Activated CD8-positive, alpha-beta T cell treated with anti-CD3 and anti-CD28 coated beads, Interleukin-2, amount 10 ng/mL, durations not matched to agents 7 days and 5 days (primary cell): ENCODE measurements at places on chromosomes 13 and 19. TPM values are rescaled to one million over a fixed set of nuclear protein-coding genes. Genes with fewer than 3 reads are reported as not detected.
A peak's percentile ranks its signal among the peaks of the same experiment; 100 is the strongest.

DNA sequence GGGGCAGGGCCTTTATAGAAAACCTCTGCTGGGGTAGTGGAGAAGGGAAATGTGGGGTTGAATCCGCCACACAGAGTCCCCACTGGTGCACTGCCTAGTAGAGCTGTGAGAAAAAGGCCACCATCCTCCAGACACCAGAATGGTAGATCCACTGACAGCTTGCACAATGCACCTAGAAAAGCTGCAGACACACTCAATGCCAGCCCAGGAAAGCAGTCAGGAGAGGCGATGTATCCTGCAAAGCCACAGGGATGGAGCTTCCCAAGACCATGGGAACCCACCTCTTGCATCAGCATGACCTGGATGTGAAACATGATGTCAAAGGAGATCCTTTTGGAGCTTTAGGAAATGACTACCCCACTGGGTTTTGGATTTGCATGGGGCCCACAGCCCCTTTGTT, 958.0 kb upstream of the MIR17HG start:
- no peaks in the 10 kb centered on the region for H3K4me1 ChIP-seq
- H3K27me3 ChIP-seq, result no peaks in the 10 kb centered on the region

- H3K4me3 ChIP-seq, result no peak overlapping the region
- no peaks in the 10 kb centered on the region for H3K27me3 ChIP-seq
- H3K4me1 ChIP-seq, result no peaks in the 10 kb centered on the region
- H3K27ac ChIP-seq, result no peak overlapping the region
- no peaks in the 10 kb centered on the region for H3K36me3 ChIP-seq
Measured at GRCh38 chr13:80655778-80656511, 315.0 kb upstream of the SPRY2 start.

- H3K27me3 ChIP-seq, result no peaks in the 10 kb centered on the region
- H3K4me3 ChIP-seq, result no peak overlapping the region
- H3K36me3 ChIP-seq, result no peaks in the 10 kb centered on the region
- no peak for DNase-seq
- H3K27ac ChIP-seq, result no peak overlapping the region
Measured at GRCh38 chr13:93709506-93710244, 483.1 kb downstream of the GPC6 start.

- H3K36me3 ChIP-seq, result no peaks in the 10 kb centered on the region
- DNase-seq, result no peak
- no peak overlapping the region for H3K4me3 ChIP-seq
- no peaks in the 10 kb centered on the region for H3K4me1 ChIP-seq
Measured at GRCh38 chr13:101307181-101307701, 109.1 kb downstream of the NALCN start.

- H3K27ac ChIP-seq, result peak overlapping the region; percentile 39
- no peak for DNase-seq
- H3K36me3 ChIP-seq, result peaks cover 28% of the 10 kb centered on the region
- no peaks in the 10 kb centered on the region for H3K27me3 ChIP-seq
Measured at GRCh38 chr19:11338121-11338520, 1.3 kb downstream of the RAB3D start.

DNA sequence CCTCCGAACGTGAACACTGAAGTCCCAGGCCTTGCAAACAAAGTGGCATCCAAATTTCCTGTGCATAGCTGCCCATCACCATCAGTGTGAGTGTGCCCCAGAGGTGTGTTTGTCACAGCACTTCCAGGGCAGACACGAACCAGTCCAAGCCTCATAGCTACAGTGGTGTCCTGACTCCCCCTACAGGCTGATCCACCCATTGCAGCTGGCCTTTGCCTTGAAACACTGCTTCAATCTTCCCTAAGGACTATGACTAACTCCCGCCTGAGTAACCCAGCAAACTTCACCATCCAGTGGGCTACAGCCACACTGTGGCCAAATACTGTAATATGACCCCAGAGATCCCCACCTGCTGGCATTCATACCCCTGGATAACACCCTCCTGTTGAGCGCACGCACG, 3.9 kb downstream of the ZNF266 start:
- H3K27me3 ChIP-seq, result no peaks in the 10 kb centered on the region
- peaks cover 72% of the 10 kb centered on the region for H3K36me3 ChIP-seq
- H3K4me3 ChIP-seq, result no peak overlapping the region
- no peak overlapping the region for H3K27ac ChIP-seq
- peak; percentile 57 for DNase-seq
- peaks cover 25% of the 10 kb centered on the region for H3K4me1 ChIP-seq

DNA sequence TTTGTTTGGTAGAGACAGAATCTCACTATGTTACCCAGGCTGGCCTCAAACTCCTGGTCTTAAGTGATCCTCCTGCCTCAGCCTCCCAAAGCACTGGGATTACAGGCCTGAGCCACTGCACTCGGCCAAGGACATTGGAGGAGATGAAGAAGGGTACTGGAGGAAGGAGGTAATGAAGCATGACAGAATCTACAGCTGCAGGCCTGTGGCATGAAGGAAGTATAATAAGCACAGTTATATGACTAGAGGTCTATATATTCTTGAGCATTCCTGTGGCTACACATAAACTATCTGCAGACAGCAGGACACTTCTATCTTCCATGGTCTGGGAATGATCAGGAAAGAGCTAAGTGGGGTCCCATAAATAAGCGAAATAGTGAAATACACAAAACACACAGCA, 18.2 kb downstream of the ZNF565 start:
- no peaks in the 10 kb centered on the region for H3K27me3 ChIP-seq
- no peaks in the 10 kb centered on the region for H3K36me3 ChIP-seq
- DNase-seq, result no peak

DNA sequence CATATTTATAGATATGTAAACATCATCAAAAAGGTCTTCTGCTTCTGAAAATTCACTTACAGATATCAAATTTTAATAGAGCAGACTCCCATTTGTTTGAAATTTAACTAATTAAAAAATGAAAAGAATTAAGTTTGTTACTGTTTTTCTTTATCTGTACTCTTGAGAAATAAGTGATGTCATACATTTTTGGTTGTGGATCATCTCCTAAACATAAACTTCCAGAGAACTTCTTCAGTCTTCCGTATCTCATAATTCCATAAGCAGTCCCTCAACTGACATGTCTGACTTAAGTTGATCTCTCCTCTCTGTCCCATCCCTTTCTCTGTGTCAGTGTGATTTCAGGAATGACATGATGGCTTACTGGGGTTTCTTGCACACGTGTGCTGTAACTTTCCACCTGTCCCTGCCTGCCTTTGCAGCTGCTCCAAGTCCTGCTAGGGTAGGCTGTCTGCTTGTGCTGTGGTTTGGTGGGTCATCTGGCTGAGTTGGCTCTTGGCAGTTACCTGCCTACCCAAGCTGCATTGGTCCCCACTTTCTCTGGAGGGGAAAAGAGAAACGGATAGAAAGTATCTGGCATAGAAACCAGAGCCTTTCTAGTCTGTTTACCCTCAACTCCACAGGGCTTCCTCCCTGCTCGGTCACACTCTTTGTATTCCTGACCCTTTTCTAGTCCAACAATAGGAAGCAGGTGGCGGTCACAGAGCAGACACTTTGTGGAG, 127.1 kb downstream of the GGACT start:
- no peak for DNase-seq
- H3K4me1 ChIP-seq, result peaks cover 3% of the 10 kb centered on the region

DNA sequence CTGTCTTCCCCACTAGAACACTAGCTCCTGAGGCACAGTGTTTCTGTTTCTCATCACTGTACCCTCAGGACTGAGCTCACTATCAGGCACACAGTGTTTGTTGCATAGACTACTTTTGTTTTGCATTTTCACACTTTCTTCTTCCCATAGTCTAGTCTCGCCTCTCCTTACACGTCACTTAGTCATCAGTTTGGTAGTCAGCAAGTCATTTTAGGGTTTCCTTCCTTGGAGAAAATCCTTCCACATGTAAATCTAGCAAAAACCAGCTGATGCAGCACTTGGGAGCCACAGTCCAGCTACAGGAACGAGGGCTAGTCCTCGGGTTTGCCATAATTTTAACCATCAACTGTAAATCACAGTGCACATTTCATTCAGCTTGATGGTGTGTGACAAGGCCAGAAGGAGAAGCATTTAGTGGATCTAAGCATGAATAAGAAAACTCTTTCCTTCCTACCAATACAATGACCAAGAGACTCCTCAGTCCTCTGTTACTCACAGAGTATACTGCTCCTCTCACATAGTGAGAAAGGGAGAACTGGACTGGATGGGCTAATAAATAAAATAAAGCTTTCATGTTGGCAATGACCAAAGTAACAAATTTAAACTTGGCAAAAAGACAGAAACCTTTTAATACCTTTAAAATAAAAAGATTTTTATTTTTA, 221.0 kb downstream of the KLF12 start:
- H3K27me3 ChIP-seq, result no peaks in the 10 kb centered on the region
- no peak overlapping the region for H3K4me3 ChIP-seq

GRCh38 chr13:110024645-110024980, 238.2 kb upstream of the IRS2 start:
- DNase-seq, result no peak
- no peaks in the 10 kb centered on the region for H3K36me3 ChIP-seq
- no peak overlapping the region for H3K4me3 ChIP-seq
- H3K4me1 ChIP-seq, result no peaks in the 10 kb centered on the region
- no peaks in the 10 kb centered on the region for H3K27me3 ChIP-seq

GRCh38 chr19:32748497-32748896, 28.9 kb downstream of the TDRD12 start:
- no peak overlapping the region for H3K27ac ChIP-seq
- no peak for DNase-seq
- no peaks in the 10 kb centered on the region for H3K4me1 ChIP-seq
- H3K27me3 ChIP-seq, result peaks cover 14% of the 10 kb centered on the region
- no peaks in the 10 kb centered on the region for H3K36me3 ChIP-seq

- peak overlapping the region; percentile 92 for H3K27ac ChIP-seq
- peaks cover 58% of the 10 kb centered on the region for H3K4me1 ChIP-seq
- H3K4me3 ChIP-seq, result peak overlapping the region; percentile 91
- peak; percentile 69 for DNase-seq
- H3K36me3 ChIP-seq, result peaks cover 33% of the 10 kb centered on the region
Measured at GRCh38 chr19:1408300-1409203, 1.2 kb downstream of the DAZAP1 start.

DNA sequence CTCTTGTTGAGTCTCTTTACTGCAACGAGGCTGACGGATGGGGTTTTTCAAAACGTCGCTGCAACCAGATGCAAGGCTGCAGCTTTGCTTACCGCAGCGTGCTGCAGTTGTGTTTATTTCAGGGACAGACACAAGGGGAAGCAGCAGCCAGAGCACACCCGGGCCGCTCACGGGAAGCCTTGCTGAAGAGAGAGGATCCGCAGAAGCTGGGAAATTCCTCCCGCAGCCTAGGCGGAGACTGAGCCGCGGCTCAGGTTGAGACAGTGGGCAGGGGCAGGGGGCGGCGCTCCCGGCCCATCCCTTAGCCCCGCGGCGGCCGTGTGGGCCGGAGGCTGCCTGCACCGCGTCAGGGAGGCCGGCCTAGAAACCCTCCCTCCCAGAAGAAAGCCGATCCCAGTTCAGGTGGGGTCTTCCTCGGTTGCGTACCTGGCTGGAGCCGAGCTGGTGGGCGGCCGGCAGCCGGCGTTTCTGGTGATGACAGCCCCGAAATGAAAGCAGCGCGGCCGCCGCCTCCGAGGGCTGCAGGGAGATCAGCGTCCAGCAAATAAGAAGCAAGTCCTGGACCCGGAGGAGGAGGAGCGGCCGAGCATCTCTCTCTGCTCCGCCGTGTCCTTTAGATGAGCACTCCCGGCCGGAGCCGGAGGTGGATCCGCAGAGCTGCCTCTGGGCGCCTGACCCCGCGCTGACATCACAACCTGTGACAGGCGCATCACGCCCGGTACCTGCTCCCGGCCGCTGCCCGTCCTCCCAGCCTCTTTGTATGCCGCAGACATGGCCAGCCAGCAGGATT, at the start of gene FRY:
Gene FRY, plus strand, starts transcription at position 750 of the 790 bp plus-strand sequence. Its CDS starts 22 bp downstream, at position 772.
- DNase-seq, result peak; percentile 52
- H3K36me3 ChIP-seq, result no peaks in the 10 kb centered on the region
- H3K27ac ChIP-seq, result no peak within 1 kb of the TSS
- peak within 1 kb of the TSS; percentile 85 for H3K4me3 ChIP-seq

DNA sequence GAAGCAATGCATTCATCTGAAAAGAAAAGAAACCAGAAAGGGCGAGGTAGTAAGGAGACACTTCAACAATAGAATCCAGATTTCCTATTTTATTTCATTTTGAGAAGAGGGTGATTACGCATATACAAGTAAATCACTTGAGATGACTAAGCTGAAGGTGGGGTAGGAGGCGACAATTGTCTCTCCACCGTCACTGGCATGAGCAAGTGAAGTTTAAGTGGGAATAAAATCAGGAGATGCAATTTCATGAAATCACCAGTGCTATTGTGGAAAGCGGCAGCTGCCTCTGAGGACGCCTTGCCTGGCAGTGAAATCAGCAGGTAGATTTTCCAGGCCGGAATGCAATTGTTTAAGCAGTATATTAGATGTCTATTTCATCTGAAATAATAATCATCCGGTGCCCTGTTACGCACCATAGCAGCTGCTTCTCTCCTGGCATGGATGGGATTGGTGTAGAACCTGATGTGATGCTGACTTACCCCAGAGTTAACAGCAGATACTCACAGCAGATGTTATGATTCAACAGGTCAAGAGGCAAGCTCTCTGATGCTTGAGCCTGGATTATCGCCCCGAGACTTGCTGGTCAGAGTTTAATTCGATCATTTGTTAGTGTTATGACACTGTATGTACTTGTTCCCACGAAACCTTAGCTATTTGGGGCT, 64.3 kb downstream of the RASL11A start:
- H3K36me3 ChIP-seq, result no peaks in the 10 kb centered on the region
- DNase-seq, result no peak
- H3K27me3 ChIP-seq, result peaks cover 5% of the 10 kb centered on the region
- no peak overlapping the region for H3K27ac ChIP-seq
- H3K4me3 ChIP-seq, result no peak overlapping the region

GRK1 gene
- total RNA-seq, result 0.05 TPM

SULT2A1 gene
- total RNA-seq, result not detected

ZNF443 gene
- 5.7 TPM for total RNA-seq

MIA gene
- total RNA-seq, result not detected

NALCN gene
- total RNA-seq, result not detected

ATP1A3 gene
- total RNA-seq, result 2.3 TPM

RXFP2 gene
- not detected for total RNA-seq

ASPDH gene
- total RNA-seq, result not detected

ZGLP1 gene
- total RNA-seq, result 3.4 TPM
